Non-pigmented ciliary epithelial cell (primary cell): ENCODE measurements at places on chromosomes 1 and 21.

- no peak for DNase-seq
These were observed 345.4 kb upstream of the NCAM2 start for GRCh38 chr21:20652846-20653245.

DNA sequence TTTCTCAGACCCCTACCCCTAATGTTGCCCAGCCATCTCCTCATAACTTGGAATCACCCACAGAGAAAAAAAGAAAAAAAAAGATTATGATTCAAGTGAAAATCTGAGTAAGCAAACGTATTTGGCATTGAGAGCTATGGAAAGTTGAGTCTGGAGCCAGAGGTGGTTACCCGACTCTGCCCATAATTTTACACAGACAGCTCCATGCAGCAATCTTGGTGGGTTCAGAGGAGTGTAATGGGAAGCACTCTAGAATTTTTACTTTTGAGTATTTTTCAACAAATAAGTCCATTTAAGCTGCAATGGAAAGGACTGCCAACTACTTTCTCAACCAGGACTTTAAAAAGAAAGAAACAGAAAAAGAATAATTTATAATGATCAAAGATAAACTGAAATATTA, 62.7 kb downstream of the ZC3H11B start:
- DNase-seq: no peak

- no peak for DNase-seq
These were observed 24.5 kb downstream of the PTTG1IP start for GRCh38 chr21:44848821-44849521.

DNA sequence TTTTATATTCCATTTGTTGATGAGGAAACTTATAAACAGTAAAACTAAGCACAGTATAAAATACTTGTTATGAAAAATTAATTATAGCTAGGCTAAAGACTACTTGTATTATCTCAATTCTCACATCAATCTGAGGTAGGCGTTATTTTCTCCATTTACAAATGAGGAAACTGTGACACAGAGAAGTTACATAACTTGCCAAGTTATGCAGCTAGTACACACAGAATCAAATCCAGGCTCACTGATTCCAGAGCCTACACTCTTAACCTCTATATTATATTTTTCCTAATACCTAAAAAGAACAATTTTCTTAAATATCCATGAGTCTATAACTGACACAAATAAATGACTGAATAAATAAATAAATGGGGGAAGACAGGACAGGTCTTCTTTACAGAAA, 11.2 kb upstream of the VPS45 start:
- DNase-seq: no peak

- DNase-seq: no peak
These were observed 509 bp downstream of the ADAMTS4 start for GRCh38 chr1:161198194-161198896.
